ENCODE measurements at places on chromosomes 16 and 17.
A peak's percentile ranks its signal among the peaks of the same experiment; 100 is the strongest.

- DNase-seq, result no peak
These were observed 772 bp upstream of the KIF22 start for GRCh38 chr16:29789775-29790182.

DNA sequence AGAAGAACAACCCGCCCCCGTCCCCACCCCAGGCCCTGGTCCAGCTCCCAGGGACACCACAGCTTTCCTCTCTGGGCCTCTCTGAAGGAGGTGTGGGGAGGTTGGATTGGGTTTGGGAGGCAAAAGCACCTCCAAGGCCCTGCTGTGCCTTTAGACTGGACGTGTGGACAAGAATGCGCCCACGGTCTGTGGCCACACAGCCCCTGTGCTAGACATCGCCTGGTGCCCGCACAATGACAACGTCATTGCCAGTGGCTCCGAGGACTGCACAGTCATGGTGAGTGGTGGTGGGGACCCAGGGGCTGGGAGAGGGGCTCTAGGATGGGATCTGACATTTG, 3.0 kb downstream of the CORO1A start:
- DNase-seq, result no peak

DNA sequence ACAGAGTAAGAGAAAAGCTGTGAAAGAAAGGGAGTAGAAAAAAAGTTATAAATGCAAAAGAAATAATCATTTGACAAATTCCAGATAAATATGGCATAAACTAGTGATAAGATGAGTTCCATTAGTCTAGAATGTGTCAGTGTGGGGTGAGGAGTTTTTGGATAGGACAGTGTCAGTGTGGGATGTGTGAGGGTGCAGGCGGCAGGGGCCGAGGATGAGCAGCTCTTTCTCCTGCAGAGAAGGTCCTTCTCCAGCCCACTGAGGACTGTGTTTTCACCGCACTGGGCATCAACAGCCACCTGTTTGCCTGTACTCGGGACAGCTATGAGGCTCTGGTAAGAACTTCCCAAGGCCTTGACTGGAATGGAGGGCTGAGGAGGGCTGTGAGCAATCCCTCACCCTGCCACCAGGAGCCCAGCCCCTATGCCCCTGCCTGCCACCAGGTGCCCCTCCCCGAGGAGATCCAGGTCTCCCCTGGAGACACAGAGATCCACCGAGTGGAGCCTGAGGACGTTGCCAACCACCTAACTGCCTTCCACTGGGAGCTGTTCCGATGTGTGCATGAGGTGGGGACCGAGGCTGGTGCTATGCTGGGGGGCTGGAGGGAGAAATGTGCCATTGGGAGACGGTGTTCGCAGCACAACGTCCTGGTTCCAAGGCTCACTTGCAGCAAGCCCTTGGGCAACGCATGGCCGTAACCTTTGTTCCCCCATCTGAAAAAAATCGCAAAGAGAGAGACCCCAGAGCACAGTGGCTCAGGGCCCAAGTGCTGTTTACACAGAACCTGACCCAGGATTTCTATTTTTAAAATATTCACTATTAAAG, 13.1 kb downstream of the RAPGEFL1 start:
- no peak for DNase-seq

DNA sequence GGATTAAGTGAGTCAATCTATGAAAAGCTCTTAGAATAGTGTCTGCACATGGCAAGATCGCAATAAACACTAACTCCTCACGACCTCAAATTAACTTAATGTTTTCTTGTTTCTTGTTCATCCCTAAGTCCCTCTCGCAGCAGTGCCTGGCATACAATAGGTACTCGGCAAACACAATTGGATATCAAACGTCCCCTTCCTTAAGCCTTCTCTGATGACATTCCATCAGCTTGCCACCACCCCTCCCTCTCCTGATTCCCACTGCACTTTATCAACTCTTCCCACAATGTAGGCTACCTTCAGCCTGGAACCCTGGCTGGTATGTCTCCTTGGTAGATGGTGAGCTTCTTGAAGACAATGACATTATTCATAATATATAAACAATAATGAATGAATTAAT, 33.3 kb downstream of the CCDC42 start:
- DNase-seq, result no peak

DNA sequence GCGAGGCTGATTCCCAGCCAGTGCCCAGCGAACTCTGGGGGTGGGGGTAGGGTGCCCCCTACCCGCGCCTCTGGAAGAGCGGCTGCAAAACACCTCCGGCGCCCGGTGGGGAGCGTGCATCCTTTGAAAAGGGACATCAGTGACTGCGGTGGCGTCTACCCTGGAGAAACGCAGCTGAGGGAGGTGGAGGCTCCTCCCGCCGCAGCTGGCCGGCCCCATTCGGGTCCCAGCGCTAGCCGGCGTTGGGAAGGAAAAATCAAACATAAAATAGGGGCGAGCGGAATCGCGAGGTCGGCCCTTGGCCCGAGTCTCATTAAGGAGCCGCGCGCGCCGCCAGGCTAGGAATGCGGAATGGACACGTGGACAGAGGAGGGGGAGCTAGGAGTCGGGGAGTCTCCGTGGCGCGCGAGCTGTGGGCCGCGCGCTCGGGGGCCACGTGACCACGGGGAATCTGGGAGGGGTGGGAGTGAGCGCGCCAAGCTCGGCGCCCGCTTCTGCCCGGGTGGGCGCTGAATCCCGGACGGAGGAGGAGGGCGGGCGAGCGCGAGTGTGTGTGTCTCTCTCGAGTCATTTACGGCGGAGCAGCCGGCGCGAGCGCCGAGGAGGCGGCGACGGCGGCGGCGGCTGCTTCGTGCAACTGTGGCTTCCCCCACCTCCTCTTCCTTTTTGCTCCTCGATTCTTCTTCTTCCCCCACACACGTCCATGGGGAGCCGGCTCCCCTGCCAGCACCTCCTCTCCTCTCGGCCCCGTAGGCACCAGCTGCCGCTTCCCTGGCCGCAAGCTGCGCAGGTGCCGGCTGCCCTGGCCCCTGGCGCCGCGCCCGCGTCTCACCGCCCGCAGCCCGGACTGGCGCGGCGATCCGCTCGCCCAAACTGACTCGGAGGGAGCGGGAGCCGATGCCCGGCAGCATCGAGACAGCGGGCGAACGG, at the start of gene TMEM132E:
Gene TMEM132E (plus strand): TSS at position 566 of the 930 bp plus-strand sequence. CDS start 1,495 bp downstream, outside the sequence.
- peak; percentile 62 for DNase-seq

DNA sequence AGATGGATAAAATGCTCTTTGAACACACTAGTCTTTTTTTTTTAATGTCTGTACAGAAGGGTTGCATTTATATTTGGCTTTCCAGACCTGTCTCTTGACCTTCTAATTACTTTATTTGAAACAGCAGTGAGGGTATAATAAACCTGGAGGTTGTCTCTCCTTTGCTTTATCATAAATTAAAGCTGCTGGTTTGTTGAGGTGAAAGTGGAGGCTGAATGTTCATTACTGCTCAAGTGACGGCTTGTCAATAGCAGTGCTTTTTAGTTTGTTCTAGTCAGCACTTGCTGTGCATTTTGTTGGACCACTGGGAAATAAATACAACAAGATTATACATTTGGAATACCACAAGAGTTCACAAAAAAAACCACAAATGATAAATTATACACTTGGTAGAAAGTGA, 264.2 kb downstream of the IRX3 start:
- no peak for DNase-seq

DNA sequence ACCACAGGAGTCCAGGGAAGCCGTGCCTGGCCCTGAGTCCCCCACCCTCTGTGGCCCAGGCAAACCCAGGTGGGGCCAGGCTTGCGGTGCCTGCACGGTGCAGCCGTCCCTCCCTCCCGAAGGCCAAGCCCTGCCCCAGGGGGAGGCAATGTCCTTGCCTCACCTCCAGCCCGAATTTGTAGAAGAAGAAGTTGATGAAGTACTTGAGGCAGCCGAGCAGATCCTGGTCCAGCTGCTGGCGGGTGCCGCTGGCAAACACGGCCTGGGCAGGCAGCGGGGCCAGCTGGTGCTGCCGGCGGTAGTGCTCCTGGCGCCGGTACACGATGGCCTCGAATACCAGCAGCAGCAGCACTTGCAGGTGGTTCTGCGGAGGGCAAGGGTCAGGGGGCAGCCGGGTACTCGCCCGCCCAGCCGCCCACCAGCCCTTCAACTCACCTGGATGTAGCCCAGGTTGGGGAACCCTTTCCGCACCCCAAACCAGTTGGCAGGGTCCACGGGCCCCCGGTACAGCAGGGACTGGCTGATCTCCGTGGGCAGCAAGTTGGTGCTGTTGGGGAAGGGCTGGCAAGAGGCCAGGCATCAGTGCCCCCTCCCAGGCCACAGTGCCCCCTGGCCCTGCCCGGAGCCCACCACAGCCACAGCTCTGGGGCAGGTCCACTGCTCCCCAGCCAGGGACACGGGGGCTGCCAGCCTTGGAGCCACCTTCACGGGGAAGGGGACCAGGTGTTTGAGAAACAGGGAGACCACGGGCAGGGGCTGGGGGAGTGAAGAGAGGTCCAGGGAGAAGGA, 26.1 kb downstream of the CTU2 start:
- DNase-seq, result no peak

DNA sequence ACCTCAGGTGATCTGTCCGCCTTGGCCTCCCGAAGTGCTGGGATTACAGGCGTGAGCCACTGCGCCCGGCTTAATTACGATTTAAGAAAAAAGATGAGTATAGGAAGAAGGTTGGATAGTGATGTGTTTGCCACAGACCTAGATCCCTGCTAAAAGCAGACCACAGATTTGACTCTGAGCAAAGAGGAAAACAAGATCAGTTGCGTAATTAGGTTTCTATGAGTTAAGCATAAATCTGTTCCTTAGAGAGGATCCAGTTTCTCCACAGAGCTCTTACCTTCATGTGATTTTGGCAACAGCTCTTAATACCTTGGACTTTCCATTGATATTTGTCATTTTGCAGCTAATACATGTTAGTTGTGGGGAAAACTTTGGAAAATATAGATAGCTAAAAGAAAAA, 31.1 kb downstream of the CDH1 start:
- DNase-seq, result no peak

GRCh38 chr17:48724251-48725003, 1.4 kb downstream of the PRAC2 start:
- DNase-seq, result peak; percentile 19

DNA sequence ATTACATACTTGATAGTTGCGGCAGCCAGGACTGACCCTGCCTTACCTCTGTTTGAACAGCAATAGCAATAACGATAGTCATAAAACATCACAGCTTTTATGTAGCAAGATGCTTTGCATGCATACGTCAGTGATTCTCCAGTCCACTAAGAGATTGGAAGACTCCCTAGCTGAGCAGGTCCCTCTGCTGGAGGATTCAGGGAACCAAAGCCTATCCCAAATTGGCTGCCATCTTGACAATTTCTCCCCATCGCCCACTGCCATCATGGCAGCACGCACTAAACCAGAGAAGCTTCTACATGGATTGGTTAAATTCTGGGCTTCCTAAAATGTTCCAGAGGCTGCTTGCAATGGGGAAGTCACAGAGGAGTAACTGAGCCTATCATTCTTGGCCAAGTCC, 360.6 kb upstream of the XYLT1 start:
- no peak for DNase-seq

DNA sequence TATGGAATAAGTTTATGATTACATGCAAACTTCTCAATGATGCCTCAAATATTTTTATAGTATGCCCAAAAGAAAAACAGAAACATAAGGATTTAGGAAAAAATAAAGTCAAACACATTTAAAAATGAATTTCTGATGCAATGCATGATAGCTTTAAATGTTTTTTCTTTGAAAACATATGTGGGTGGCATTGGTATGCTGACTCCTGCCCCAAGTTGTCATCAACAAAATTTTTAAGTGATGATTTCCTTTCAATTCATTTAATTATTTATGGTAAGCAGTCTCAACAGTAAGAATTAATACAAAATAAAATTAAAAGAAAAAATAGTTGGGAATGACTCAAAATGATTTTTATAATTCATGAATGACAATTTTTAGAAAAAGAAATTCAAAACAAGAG, 104.9 kb downstream of the CEP112 start:
- no peak for DNase-seq

DNA sequence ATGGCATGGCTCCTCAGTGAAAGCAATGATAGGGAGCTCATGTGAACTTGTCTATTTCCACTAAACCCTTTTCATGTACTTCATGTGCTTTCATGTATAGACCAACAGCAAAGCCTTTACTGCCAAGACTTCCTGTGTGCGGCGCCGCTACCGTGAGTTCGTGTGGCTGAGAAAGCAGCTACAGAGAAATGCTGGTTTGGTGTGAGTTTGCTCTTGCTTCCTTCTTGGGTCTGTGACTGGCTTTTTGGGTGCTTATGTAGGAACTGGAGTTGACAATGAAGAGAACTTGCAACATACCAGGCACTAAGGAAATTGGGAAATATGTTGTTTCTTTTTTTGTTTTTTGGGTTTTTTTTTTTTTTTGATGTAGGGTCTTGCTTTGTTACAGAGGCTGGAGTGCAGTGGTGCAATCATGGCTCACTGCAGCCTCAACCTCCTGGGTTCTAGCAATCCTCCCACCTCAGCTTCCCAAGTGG, 5.7 kb downstream of the SNX11 start:
- no peak for DNase-seq

DNA sequence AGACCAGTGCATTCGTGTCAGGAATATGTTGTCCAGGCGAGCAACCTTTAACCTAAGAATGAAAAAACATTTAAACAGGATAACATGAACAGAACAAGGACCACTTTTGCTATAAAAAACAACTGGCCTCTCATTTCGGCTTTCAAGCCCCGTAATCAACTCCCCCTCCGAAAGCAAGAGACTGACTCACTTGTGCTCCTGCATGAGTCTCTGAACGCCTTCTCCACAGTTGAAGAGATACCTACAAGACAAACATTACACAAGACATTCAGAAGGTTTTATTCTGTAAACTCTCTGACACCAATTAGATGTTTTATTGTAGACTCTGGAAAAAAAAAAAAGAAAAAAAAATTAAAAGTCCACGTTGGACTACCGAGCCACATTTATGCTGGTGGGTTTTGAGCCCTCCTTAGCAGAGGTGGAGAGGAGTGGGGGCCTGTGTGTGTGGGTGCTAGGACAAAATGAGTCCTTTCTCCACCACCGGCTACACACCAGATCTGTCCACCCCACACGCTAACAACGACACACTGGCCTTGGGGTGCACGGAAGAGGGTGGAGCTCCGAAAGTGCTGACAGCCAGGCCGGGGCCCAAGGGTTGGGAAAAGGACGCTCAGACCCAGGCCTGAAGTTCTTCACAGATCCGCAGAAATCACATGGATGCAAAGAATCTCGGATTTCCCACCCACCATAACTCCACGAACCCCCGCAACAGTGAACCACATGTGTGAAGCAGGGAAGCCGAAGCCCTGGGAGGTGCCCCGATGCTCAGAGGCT, 759 bp downstream of the ELAC2 start:
- no peak for DNase-seq

- no peak for DNase-seq
These were observed 14.0 kb downstream of the PRSS54 start for GRCh38 chr16:58280846-58281301.

- no peak for DNase-seq
These were observed at the start of gene NT5C3B for GRCh38 chr17:41835800-41836549. NT5C3B (minus strand) TSS chr17:41836232; CDS start chr17:41836193, 39 bp downstream.

GRCh38 chr17:74490716-74491115, 24.3 kb downstream of the CD300A start:
- DNase-seq, result no peak
